ENCODE measurements at places on chromosomes 13 and 19.

DNA sequence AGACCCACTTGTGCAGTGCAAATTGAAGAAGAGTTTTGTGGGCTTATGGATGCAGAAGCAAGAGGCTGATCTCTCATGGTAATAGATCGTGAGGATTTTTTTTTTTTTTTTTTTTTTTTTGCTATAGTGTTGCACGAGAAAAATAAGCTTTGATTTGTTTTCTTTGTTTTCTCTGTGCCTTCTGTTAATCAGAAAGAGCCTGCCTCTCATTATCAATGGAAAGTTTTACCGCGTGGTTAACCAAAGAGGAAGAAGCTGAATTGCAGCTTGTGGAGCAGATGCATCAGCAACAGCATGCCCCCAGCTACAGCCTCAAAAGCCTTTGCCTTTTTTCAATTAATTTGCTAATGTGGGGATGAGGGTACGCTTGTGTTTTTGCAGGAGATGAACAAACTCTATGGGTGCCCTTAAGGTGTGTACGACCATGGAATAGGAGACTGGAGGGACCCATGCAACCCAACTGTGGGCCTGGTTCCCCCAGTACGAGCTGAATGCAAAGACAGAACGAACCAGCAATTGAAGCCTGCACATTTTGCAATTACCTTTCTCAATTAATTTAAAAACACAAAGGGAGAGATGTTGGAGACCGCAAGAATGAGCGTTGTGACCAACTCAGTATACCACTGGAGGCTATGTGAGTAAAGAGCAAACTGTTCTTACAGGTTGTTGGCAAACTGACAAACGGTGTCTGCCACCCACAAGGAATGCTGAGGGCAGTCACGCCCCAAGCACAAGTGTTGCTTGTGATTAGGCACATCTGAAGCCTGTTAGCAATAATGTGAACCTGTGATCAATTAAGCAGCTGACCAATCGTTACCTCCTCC, 58.6 kb upstream of the SPRY2 start:
- DNase-seq = peak; percentile 31

DNA sequence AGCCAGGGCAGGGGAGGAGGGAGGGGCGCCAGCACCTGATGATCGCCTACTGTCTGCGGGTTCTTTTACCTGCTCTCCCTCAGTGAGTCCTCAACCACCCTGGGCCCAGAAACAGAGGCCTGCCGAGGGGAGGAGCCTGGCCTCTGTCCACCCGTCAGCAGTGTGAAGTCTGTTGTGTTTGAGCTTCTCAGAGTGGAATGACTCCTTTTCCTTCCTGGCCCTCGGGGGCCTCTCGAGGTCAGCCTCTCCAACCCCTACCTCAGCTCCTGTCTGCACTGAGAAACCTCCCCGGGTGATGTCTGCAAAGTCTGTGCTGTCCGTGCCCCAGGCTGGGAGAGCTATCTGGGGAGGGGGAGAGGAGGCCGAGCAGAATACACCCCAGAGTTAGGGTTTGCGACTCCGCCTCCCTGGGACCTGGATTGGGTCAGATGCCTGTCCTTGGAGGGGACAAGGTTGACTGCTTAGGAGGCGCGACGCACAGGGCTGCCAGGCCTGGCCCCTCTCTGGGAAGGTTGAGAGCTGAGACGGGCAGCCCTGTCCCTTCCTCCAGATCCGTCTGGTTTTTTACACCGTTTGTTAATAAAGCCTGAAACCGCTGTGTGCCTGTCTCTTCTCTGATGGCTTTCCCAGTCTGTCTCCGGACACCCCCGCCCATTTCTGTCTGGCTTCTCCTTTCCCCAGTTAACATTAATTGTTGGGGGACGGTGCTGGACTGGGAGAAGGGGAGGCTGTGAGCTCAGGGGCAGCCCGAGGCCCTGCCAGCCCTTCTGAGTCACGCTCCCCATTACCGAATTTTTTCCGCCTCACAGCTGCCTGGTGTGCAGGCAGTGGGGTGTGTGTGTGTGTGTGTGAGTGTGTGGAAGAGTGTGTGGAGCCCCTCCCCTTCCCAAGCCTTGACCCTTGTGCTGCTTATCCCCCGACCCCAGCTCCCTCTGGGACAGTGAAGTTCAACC, 989 bp upstream of the SSC5D start:
- peak; percentile 17 for DNase-seq

GRCh38 chr19:44677019-44677811, 5.9 kb downstream of the CEACAM19 start:
- no peak for DNase-seq

GRCh38 chr19:7533281-7533885, 2.1 kb upstream of the PNPLA6 start:
- no peak for DNase-seq

DNA sequence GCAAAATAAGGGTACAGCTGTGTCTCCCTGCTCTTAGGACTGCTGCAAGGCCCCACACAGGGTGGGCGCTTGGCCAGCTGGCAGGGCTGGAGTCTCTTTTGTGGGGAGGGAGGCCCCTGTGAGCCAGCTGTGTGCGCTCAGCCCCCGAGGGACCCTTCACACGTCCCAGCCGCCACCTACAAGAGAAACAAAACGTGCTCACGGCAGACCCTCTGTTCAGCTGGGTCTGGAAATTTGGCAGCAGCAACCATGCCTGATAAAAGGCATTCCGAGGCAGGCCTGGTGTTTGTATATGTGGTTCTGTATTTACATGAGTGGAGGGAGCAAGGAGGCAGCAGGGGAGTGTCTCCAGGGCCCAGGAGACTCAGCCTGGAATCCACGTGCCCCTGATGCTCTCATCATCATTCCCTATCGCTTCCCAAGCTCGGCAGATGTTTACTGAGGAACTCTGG, 49.7 kb downstream of the CRTC1 start:
- no peak for DNase-seq

GRCh38 chr13:113307491-113307890, 10.5 kb downstream of the LAMP1 start:
- no peak for DNase-seq

DNA sequence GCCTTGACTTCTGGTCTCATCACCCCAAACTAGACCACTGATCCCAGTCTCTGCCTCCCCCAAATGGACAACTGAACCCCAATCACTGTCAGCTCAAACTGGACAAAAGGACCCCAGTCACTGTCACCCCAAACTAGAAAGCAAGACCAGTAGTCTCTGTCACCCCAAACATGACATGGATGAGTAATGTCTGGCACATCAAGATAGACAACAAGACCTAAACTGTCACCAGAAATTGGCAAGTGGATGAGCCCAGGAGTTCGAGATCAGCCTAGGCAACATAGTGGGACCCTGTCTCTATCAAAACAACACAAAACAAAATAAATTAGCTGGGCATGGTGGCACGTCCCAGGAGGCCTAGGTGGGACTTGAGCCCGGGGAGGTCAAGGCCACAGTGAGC, 12.0 kb downstream of the RABAC1 start:
- DNase-seq = no peak

DNA sequence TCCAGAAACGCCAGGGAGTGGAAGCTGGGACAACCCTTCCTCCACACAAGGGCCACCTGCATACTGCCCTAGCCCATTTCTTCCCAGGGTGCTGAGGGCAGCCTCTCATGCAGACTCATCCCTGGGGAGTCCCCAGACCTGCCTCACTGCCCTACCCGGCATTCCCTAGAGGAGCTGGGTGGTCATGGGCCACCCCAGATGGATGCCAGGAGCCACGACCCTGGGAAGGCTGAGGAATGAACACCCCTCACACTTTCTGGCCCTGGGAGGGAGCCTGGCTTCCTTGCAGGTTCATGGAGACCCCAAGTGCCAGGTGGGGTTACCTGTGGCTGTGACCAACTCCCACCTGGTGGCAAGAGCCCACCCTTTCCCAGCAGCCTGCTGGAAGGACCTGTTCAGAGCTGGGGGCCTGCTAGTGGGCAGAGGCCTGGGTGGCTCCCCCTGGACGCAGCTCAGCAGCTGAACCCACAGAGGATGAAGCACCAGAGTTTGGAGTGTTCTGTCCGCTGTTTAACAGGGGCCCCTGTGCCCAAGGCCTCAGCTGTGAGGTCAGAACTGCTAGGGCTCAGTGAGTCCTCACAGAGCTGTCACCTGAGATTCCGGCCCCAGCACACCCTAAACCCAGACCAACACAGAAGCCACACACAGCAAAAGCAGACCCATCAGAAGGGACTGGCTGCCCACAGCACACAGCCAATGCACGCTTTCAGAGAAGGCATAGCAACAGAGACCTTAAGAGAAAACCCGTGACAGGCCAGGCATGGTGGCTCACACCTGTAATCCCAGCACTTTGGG, 6.6 kb downstream of the ACP4 start:
- no peak for DNase-seq

DNA sequence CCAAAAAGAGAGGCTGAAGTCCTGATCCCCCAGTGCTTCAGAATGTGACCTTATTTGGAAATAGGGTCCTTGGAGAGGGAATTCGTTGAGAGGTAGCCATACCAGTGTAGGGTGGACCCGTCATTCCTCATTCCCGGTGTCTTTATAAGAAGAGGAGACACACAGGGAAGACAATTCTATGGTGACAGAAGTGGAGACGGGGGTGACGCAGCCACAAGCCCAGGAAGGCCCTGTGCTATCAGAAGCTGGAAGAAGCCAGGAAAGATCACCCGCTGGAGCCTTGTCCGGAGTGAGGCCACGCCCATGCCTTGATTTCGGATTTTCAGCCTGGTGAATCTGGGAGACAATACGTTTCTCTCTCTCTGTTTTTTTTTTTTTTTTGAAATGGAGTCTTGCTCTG, 2.6 kb upstream of the MYPOP start:
- no peak for DNase-seq

GRCh38 chr19:35949131-35949530, 13.0 kb downstream of the LRFN3 start:
- DNase-seq = no peak

DNA sequence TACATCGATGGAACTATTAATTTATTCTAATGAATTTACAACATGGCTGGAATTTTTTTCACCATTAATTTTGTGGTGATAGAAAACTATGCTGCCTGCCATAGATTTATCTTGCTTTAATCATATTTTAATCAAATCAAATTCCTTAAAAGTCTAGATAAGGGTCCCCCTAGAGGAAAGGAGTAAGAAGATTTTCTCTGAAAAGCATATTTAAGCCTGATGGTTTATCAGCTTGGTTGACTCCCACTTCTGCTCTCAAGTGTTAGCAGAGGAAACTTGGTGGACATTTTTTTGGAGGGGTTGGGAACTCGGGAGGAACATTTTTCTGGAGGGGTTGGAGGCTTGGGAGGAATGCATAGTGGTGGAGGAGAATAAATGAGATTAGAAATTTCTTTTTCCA, 253.3 kb downstream of the KCNRG start:
- DNase-seq = no peak

- DNase-seq = no peak
Observed at GRCh38 chr13:97967226-97967625, 13.8 kb downstream of the IPO5 start.

DNA sequence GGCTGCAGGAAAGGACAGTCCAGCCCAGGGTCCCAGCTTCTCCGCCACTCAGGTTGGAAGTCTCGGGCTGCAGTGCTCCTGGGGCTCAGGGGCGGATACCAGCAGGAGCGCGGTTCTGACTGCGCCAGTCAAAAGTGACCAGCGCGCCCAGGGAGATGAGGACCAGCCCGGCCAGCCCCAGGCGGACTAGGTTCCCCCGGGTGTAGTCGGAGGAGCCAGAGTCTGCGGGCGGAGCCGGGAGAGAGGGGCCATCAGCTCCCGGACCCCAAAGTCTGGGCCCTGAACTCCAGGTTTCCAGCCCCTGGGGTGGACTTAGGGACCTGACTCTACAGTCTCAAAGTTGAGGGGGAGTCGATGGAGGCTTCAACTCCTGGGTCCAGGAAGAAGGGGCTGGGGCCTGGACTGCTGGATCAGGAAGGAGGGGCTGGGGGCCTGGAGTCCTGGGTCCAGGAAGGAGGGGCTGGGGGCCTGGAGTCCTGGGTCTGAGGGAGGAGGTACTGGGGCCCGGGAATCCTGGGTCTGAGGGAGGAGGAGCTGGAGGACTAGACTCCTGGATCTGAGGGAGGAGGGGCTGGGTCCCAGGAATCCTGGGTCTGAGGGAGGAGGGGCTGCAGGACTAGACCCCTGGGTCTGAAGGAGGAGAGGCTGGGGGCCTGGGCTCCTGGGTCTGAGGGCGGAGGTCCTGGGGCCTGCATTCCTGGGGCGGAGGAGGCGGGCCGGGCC, 5.3 kb downstream of the OSCAR start:
- DNase-seq = no peak

- DNase-seq = no peak
Observed at GRCh38 chr19:39631178-39631577, 24.5 kb upstream of the LGALS16 start.

DNA sequence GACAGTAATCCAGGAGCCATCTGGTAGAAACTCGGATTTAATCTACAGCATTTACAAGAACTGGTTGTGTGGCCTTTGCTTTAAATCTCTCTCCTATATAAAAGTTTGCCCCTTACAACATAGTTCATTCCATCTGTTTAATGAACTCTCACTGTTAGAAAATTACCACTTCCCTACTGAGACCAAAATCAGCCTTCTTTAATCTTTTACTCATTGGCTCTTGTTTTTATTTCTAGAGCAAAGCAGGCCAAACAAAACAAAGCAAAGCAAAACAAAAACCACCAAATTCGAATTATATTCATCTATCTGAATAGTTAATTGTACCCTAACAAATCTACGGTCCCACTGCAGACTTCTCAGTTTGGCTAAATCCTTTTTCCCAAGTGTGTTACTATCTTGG, 127.0 kb downstream of the UGGT2 start:
- DNase-seq = no peak

DNA sequence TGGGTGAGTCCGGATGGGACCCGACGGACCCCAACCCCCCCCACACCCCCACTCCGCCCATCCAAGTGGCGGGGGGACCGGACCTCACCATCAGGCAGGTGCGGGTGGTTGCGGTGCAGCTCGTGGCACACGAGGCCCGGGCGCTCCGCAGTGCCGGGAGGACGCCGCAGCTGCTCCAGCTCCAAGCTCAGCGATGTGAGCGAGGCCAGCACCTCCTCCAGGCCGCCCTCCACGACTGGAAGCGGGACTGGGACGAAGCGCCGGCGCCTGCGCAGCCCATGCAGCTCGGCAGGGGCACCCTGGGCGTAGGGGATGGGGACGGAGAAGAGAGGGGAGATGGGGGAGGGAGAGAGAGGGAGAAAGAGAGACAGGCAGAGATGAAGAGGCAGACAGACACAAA, 30.1 kb upstream of the OLFM2 start:
- no peak for DNase-seq

- DNase-seq = no peak
Observed at GRCh38 chr13:93260591-93260990, 34.0 kb downstream of the GPC6 start.

DNA sequence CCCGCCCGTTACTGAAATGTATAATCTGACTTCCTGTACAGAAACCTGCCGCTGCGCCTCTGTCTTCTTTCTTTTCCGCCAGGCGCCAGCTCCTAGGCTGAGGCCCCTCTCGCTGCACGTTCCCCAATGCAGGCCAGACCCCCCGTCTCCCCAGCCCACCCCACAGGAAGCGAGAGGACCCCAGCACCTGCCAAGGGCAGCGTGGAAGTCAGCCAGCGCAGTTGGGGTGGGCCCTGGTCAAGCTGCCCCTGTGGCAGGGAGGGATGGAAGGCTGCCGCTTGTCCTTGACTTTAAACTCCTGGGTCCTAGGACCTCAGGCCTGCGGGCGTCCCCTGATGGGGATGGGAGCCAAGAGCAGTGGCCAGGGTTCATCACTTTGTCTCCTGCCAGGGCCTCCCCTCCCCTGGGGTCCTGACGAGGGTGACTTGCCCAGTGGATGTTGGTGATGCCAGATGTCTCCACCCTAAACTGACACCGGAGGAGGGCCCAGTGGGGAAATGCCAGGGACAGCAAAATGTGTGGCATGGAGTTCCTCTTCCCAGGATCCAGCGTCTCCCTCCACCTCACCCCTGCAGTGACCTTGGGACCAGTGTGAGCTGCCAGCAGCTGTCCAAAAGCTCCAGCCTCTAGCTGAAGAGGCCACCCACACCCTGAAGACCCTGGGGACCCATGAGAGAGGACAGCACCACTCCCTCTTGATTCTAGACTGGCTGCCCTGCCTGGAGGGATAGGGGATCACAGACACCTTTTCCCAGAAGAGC, 8.5 kb upstream of the MARCHF2 start:
- DNase-seq = no peak

Data from activated CD4-positive, alpha-beta T cell treated with anti-CD3 and anti-CD28 coated beads, Interleukin-2, Interleukin-4, amounts not matched to agents 100 ng/mL and 50 ng/mL, durations not matched to agents 16 hours and 8 hours (primary cell).